ENCODE measurements at places on chromosomes 3 and 15.

- no peak for DNase-seq
Measured at GRCh38 chr3:124281453-124282316, 289.8 kb upstream of the ROPN1 start.

DNA sequence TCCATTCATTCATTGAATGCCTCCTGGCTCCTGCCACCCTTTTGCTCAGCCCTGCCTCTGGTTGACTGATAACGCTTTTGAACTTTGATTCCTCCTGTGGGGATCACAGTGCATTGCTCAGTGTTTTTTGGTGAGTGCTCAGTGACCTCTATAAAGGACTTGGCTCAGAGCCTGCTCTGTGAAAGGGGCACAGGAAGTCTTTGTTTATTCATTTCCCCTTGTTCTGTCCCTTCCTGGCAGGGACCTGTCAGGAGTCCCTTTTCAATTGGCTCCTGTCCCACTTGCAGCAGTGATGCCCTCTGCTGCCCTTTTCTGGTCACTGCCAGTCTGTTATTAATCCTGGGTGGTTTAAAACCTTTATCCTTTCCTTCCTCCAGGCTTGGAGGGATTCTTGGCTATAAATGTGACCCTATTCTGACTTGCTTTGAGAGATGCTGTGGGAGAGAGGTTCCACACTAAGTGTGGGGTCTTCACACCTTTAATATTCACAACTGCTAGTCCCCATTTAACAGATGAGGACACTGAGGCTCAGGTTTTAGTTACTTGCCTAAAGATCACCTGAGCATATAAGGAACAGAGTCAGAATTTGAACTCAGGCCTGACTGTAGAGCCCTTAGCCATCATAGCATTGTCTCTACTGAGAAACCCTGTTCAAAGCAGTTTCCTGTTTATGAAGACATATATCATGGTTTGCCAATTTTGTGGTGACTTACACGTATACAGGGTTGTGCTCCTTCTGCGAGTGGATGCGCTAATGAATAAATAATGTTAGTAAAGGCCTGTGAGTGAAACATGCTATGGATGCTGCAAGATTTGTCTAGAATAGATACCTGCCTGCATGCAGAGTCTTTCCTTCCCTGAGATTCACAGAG lies 23.2 kb upstream of the TATDN2 start:
- DNase-seq = peak; percentile 48

GRCh38 chr3:178765472-178765871 lies 229.2 kb downstream of the KCNMB2 start:
- DNase-seq = no peak

- DNase-seq = peak; percentile 34
Measured at GRCh38 chr15:46312133-46312740, 677.4 kb downstream of the SQOR start.

- no peak for DNase-seq
Measured at GRCh38 chr15:38904298-38904697, 339.7 kb upstream of the RASGRP1 start.

- DNase-seq = no peak
Measured at GRCh38 chr3:112687211-112687610, 46.3 kb upstream of the CCDC80 start.

DNA sequence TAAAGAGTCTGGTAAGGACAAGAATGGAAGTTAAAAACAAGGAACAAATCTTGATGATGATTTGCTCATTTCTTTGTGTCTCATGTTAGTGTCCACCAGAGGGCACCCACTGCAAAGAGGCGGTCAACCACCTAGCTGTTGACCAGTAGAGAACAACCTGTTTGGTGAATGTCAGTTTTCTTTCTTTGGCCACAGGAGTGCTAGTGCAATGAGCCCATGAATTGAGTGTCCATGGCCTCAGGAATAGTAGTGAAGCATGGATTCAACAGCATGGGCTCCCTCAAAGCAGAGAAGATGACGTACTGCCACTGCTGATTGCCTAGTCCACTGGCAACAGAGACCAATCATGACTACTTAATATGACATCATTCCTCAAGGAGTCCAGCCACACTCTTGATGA lies 10.7 kb upstream of the CNTN6 start:
- no peak for DNase-seq

DNA sequence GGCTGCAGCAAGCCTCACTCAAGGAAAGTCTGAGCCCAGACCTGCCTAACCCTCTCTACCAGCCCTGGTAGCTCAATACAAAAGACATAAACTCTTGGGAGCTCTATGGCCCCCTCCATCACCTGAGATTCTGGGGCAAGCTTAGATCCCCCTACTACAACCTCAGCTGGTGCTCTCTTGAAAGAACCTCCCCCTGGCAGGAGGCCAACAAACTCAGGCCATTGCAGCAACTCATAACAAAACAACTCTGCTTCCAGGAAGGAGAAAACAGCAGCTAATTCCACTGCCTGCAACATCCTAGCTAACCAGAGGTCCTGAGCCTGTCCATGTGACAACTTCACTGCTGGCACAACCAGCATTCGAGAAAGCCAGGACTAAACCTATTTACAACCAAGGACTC lies 169.2 kb downstream of the ROBO1 start:
- DNase-seq = no peak

GRCh38 chr15:65985387-65985786 lies 116.1 kb downstream of the RAB11A start:
- DNase-seq = no peak

- DNase-seq = no peak
Measured at GRCh38 chr15:83158393-83158792, 49.2 kb downstream of the HDGFL3 start.

DNA sequence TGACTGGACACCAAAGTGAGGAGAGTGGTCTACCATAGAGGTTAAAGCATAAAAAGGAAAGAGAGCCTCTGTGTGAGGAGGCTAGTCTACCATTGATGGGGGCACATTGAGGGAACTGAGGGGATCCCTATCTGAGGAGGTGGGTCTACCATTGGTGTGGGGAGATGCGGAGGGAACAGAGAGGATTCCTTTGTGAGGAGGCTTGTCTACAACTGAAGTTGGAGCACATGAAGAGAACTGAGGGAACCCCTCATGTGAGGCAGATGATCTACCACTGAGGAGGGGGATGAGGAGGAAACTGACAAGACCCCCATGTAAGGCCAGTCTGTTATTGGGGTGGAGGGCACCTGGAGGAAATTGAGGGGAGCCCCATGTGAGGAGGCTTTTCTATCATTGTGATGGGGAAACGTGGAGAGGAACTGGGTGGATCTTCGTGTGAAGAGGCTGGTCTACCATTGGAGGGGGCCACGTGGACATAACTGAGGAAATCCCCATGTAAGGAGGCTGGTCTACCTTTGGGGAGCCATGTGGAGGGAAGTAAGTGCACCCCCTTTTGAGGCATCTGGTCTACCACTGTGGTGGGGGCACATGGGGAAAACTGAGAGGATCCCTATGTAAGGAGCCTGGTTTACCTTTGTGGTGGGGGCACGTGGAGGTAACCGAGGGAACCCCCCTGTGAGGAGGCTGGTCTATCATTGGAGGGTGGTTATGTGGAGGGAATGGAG lies 160.1 kb downstream of the FBLN2 start:
- DNase-seq = no peak

DNA sequence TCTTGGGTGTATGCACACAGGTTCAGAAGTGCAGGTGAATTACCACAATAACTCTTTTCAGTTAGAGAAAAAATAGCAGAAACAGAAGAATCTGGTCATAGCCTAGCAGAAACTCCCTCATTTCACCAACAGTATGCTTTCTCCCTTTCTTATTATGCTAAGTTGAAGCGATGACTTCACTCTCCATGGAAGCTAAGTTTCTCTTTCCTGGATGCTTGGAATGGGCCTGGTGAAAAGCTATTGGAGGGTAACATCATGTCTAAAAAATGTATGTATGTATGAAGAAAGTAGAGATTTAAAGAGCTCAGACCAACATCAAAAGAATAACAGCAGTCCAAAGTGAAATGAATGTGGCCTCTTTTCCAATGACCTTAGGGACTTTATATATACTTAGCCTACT lies 145.5 kb downstream of the TIGIT start:
- no peak for DNase-seq

GRCh38 chr15:90970274-90970673 lies 15.6 kb downstream of the RCCD1 start:
- no peak for DNase-seq

DNA sequence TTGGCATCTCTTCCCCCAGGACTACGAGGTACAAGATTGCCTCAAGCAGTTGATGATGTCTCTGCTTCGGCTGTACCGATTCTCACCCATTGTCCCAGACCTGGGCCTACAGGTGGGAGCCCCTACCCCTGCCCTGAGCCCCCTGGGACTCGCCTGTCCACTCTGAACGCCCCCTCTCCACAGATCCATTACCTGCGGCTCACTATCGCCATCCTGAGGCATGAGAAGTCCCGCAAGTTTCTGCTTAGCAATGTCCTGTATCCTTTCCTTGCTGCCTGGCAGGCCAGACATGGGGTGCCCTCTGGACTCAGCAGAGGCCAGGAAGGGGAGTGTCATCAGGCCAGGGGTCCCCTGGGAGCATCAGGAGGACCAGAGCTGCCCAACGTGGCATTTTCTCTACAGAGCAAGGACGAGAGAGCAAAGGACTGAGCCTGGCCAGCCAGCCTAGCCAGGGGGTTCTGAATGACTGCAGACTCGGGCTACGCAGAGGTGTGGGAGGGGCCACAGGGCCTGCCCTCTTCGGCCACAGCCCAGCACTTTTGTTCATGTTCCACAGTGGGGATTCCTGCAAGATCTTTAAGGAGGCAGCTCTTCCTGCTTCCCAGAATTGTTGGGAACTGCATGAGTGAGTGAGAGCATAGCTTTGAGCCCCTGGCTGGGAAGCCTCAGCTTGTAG lies 11.2 kb downstream of the RNF123 start:
- DNase-seq = no peak

DNA sequence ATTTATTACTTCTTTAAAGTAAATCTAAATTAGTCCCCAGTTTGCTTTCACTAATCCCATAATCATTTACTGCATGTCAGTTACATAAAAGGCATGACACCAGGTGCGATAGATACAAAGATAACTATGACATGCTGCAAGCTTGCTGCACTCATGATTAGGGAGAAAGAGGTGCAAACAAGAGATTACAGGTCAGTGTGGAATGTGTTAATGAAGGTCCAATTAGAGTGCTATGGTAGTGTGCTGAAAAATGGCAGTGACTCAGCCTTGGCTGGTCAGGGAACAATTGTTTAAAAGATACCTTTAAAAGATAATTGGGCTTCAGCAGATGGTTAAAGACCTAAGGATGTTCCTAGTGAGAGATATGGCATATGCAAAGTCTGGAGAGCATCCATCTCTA lies 352.6 kb upstream of the TGFBR2 start:
- no peak for DNase-seq

DNA sequence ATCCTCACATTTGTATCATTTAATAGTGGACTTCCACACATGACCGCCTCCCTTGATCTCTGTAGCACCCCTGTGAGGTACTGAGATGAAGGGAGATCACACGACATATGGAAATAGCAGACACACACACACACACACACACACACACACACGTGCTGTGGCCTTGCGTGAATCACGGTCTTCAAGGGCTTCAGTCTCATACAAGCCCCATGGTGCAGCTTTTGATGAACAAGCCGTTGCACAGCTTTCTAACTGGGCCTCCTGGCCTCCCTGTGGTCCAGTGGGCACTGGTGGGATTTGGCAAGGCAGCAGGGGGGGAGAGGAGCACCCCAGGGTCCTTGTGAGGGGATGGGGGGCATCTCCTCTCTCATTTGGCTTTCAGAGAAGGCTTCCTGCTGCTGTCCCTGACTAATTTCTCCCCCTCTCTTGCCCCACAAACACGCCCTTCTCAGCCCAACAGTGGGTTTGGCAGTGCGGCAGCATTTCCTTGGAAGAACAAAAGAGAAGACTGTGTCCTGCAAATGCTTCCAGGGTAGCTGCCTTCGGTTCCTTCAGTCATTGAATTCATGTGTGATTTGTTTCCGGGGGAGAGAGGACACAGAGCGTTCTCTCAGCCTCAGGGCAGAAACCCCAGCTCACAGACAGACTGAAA lies 98.7 kb downstream of the SMAD6 start:
- DNase-seq = no peak

- DNase-seq = no peak
Measured at GRCh38 chr15:64373360-64373759, 7.9 kb downstream of the PCLAF start.

DNA sequence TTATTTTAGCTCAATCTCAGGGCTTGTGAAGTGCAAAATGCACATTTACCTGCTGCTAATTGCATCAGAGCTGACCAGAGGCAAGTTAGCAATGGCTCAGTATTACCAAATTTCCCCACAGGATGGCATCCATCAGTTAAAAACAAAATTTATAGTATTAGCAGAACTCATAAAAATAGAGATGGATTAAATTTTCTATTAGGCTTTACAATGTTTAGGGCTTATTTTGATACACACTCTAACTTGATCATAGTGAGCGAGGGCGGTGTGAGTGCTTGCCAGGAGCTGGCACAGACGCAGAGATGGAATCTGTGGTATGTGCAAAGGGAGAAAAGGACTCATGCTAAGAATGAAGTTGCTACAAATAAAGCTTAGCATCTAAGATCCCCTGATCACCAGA lies 241.0 kb downstream of the NSUN3 start:
- DNase-seq = no peak

- DNase-seq = no peak
Measured at GRCh38 chr3:81443457-81443782, 318.0 kb downstream of the GBE1 start.

All from stimulated activated CD4-positive, alpha-beta T cell treated with anti-CD3 and anti-CD28 coated beads, Interleukin-1b, Interleukin-23, amount 100 ng/mL, for 24 hours (primary cell).